Stimulated activated CD4-positive, alpha-beta T cell treated with anti-CD3 and anti-CD28 coated beads, Interleukin-12 subunit alpha, Interleukin-12 subunit beta, amount 100 ng/mL, for 24 hours (primary cell): ENCODE measurements at places on chromosomes 5 and 9.

DNA sequence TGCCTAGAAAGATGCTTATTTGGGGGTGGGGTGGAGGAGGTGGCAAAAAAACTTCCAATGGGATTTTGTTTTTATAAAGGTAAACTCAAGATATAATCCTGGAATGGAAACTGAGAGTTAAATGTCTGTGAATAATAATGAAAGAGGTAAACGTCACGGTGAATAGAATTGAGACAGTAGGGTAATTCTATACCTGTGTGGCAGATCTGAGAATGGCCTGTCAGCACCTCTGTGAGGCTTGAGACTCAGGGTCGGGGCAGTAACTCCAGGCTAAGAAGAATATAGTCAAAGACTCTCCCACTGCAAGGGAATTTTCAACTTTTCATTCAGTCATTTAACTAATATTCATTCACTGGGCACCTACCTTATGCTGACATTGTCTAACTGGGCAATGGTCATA lies 581.2 kb upstream of the ZNF608 start:
- no peak for DNase-seq

GRCh38 chr5:176491101-176491502 lies 42.9 kb downstream of the FAF2 start:
- DNase-seq, result no peak

- DNase-seq, result no peak
These were observed 217.2 kb downstream of the GRIA1 start for GRCh38 chr5:153707626-153708025.

GRCh38 chr9:87343816-87344430 lies 153.7 kb upstream of the DAPK1 start:
- DNase-seq, result no peak

GRCh38 chr9:36127652-36128244 lies 8.8 kb upstream of the GLIPR2 start:
- DNase-seq, result no peak

- peak; percentile 10 for DNase-seq
These were observed 34.7 kb downstream of the SHOC1 start for GRCh38 chr9:111759762-111760639.

- DNase-seq, result no peak
These were observed 71.0 kb downstream of the NREP start for GRCh38 chr5:111685969-111686368.

- DNase-seq, result no peak
These were observed 19.2 kb downstream of the SLC25A25 start for GRCh38 chr9:128087262-128087661.

DNA sequence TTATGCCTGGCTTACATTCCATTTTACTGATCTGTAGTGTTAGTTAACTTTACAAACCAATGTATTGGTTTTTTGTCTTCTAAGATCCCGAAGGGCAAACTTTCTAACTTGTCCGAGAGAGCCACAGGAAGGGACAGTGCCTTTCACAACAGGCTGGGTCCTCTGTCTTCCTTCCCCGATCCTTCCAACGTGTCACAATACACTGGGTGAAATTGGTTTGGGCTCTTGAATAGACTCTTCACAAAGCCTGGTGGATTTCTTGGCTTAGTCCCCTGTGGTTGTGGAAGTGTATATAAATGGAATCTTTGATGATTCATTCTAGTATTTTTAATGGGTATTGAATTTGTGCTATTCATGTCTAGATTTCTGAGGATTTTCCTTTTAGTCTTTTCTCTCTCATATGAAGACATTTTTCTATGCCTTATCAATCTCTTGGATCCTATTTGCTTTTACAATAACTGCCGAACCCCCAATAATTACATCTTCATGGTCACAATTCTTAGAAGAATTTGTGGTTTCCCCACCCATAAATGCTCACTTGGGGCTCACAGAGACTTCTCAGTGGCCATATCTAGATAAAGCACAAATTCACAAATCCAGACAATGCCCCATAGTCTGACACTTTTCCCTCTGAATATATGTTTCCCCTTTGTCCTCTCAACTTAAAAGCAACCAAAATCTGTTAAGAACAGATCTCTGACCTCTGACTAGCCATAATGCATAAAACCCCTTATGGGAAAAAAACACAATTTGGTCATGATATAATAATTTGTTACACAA lies 107.7 kb downstream of the MTRR start:
- no peak for DNase-seq

GRCh38 chr5:2747363-2748162 lies 3.9 kb downstream of the IRX2 start:
- no peak for DNase-seq

DNA sequence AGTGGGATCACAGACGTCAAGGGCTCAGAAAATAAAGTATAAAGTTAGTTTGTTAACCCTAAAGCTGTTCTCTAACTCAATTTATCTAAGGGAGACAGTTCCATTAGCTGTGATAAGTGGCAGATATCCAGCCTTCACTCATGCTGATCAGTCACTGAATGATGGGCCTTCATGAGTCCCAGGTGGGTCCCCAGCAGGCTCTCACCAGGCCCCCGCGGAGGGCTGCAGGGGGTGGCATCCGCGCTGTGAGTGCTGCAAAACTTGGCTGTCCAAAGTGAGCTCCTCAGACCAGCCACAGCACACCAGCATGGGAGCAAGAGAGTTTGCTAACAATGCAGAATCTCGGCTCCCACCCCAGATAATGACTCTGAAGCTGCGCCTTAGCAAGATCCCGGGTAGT lies 187.2 kb downstream of the GNA14 start:
- DNase-seq, result no peak

GRCh38 chr5:27639005-27639612 lies 600.7 kb upstream of the CDH9 start:
- DNase-seq, result no peak

- no peak for DNase-seq
These were observed 5.8 kb downstream of the DCANP1 start for GRCh38 chr5:135441350-135441831.
